ENCODE measurements at places on chromosomes 5 and 9.

DNA sequence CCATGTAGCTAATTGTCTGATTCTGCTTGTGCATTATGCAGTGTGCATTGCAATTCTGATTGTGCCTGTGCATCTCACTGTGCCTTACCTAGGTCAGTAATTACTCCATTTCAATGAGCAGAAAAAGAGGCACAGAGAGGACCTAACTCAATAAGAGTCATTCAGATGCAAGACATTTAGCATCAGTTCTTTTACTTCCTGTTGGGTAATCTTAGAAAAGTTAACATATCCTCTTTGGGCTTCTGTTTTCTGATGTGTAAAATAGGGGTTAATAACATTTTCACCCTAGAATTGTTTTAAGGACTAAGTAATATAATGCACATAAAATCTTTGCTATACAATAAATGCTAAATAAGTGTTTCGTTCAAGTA lies 7.0 kb upstream of the DCTN4 start:
- DNase-seq: no peak

DNA sequence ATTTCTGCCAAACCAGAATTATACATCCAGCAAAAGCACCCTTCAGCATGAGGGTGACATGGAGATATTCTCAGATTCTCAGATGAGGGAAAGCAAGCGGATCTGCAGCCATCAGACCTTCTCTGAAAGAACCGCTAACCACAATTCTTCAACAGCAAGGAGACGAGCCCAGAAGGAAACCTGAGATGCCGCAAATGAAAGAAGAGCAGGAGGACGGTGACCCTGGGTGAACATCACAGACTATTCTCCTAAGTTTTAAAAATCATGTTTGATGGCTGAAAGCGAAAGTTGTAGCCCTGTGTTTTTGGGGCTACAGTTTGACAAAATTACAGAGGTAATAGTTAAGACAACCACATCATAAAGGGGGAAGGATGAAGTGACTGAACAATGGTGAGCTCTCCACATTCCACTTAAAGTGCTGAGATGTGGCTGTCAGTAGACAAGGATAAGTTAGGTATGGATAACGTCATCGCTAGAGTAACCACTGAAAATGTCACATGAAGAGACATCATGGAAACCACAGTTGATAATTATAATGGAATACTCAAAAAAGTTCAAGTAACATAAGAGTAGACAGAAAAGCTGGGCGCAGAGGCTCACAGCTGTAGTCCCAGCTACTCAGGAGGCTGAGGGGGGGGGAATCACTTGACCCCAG lies 31.5 kb upstream of the NSMF start:
- DNase-seq: no peak

- DNase-seq: no peak
These were observed 20.4 kb upstream of the EXOC3 start for GRCh38 chr5:422323-423232.

- DNase-seq: no peak
These were observed 123.7 kb downstream of the C9orf50 start for GRCh38 chr9:129497005-129497812.

GRCh38 chr5:83025690-83026478 lies 51.3 kb downstream of the TMEM167A start:
- no peak for DNase-seq

DNA sequence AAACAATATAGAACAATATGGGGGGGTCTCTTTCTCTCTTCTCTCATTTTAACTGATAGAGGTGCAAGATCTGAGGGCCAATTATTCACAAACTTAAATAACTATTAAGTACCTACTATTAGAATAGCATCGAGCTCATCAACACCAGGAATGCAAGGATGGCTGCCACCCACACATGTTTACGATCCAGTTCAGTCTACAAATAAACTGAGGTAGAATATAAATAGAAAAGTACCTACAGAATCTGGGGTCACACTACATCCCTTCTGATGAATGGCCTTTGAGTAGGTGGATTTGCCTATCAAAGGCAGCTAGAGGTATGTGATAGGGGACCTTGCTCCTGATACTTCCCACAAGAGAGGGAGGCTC lies 91.8 kb upstream of the ZNF366 start:
- no peak for DNase-seq
